Daoy (cell line): ENCODE measurements at places on chromosomes 6 and 20.

GRCh38 chr6:148491638-148492251 lies 149.1 kb downstream of the SASH1 start:
- peak; percentile 24 for DNase-seq

DNA sequence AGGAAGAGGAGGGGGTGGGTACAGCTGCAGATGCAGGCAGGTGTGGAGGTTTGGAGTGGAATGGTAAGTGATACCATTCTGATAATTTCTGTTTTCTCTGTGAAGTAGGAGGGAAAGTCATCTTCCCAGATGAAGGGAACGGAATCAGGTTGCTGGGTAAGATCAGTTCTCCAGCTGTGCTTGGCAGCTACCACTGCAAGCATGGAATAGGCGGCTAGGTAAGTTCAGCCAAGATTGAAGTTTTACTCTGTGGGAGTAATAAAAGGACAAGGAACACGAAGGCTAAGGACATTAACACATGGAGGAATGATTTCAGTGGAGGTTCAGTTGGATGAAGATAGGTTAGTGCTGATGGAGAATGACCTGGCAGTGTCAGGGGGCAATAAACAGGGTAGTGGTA lies 128.3 kb downstream of the CARMIL1 start:
- no peak for DNase-seq

- no peak for DNase-seq
Observed at GRCh38 chr6:42846505-42846904, 32.9 kb upstream of the RPL7L1 start.

DNA sequence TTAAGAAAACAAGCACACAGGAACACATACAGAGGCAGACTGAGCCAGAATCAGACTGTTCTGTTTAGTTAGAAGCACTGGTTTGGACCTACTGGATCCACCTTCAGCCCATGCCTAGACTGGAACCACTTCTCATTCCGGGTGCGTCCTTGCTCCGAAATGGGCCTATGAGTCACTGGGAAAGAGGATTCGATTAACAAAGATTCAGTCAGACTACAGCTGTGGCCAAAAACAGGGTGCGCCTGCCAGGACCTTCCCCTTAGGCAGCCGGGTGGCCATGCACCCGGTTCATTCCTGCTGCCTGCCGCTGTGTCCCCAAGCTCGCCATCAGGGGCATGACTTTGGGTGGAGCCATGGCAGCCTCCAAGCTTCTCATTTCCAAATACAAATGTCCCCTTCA lies 14.5 kb upstream of the KCNK5 start:
- DNase-seq = no peak

GRCh38 chr6:14863902-14864850 lies 381.7 kb upstream of the JARID2 start:
- DNase-seq = no peak

DNA sequence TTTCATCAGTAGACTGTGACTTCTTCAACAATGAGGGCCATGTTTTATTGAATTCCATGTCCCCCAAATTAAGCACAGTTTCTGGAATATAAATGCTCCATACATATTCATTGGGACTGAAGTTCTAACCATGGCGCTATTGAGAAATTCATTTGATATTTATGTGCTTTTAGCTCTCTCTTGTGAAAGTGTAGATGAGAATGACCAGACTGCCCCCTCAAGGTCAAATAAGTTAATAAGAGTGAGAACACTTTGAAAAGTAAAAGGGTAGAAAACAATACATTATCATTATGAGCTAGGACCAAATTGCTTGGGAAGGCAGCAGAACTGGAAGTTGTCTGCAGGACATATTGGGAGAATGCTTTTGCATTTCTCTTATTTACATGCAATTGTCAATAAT lies 597.9 kb downstream of the EPM2A start:
- no peak for DNase-seq
